ENCODE measurements at places on chromosomes 6 and 20.

DNA sequence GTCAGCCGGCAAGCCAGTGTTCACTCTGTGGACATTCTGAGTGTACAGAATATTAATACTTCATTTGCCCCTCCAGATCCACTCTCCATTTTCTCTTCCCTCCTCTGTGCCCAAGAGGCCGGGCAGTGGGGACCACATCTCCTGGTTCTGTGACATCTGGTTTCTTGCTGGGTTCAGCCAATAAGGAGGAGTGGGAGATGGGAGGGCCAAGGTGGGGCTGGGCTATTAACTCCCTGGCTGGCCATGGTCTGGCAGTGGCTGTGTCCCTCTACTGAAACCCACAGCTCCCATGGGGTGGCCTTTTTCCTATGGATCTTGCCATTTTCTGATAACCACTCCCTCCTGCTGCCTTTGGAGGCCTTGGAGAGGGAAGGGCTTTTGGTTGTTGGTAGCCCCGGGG, 30.0 kb upstream of the SALL4 start:
- DNase-seq, result no peak

GRCh38 chr6:146898069-146898887, 299.5 kb downstream of the ADGB start:
- no peak for DNase-seq

GRCh38 chr20:33399924-33400323, 1.4 kb downstream of the CDK5RAP1 start:
- no peak for DNase-seq

DNA sequence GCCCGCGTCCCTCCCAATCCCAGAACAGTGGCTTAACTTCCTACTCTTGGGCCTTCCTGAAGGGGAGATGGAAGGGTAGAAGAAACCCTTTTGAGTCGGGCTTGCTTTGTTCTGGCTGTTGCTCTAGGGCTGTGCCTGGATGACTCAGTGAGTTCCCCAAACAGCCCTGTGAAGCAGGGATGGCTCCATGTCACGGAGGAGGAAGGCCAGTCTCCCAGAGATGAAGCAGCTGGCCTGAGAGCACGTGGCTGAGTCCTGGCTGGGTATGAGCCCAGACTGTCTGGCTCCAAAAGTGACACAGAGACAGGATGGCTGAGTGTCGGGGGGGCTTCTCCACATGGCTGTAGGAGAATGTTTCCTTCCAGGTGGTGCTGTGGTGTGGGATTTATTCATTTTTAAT, 4.6 kb downstream of the SYTL3 start:
- peak; percentile 93 for DNase-seq

GRCh38 chr6:10413850-10414738, 780 bp downstream of the TFAP2A start:
- no peak for DNase-seq

DNA sequence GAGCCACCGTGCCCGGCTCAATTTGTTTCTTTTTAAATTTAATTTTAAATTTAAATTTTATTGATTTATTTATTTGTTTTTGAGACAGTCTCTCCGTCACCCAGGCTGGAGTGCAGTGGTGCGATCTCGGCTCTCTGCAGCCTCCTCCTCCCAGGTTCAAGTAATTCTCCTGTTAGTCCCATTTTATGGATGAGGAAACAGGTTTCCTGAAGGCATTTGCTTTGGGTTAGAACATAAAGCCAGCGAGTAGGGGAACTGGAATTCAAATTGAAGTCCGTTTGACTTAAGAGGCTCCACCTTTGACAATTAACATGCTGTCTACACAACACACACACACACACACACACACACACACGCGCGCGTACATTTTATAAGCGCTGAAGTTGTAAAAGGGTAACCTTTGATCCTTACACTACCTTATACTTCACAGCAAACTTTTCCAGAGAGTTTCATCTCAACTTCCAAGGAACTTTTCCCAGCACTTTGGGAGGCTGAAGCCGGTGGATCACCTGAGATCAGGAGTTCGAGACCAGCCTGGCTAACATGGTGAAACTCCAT, 232.0 kb downstream of the BCAS1 start:
- no peak for DNase-seq

- DNase-seq, result no peak
Observed at GRCh38 chr6:75748003-75748742, 866 bp upstream of the MYO6 start.

DNA sequence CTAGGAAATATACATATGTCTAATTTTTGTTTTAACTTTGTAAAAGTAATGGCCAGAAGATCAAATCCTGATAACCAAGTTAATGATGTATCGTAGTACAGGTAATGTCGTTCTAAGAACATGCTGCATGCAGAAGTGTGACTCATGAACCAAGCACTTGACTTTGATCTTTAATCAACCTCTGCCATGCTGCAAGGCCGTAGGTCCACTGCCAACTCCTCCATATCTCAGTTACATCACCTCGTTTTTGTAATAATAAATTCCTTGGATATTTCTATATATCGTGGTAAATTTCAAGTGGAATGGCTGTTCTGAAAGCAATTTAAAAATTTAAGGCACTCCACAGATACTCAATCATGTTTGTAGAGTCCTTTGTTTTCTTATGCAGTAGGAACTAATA, 771.7 kb downstream of the EPHA7 start:
- no peak for DNase-seq

DNA sequence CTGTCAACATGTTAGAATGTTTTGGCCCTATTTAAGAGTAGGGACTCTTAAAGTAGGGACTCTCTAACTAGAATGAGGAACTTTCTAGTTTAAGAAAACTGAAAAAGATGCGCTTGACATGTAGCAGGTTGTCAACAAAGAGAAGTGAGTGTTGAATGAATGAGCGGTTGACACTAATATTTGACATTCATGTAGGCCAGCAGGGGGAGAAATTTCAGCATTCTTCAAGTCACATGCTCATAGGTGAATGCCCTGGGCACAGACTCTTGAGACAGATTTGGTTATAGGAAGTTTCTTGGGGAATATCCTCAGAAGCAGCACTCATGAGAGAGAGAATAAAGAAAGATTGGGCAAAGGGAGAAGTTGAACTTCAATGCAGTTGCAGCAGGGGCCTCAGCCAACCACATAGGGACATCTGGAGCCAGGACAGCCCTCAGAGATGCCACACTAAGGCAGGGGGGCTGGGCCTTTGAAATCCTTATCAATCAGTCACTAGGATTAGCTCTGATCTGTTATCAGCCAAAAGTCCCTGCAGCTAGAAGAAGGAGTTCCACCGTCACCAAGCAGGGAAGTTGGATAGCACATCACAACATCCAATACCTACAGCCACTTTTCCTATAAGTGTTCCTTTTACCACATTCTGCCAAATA, 145.1 kb upstream of the FKBP1C start:
- DNase-seq, result no peak

DNA sequence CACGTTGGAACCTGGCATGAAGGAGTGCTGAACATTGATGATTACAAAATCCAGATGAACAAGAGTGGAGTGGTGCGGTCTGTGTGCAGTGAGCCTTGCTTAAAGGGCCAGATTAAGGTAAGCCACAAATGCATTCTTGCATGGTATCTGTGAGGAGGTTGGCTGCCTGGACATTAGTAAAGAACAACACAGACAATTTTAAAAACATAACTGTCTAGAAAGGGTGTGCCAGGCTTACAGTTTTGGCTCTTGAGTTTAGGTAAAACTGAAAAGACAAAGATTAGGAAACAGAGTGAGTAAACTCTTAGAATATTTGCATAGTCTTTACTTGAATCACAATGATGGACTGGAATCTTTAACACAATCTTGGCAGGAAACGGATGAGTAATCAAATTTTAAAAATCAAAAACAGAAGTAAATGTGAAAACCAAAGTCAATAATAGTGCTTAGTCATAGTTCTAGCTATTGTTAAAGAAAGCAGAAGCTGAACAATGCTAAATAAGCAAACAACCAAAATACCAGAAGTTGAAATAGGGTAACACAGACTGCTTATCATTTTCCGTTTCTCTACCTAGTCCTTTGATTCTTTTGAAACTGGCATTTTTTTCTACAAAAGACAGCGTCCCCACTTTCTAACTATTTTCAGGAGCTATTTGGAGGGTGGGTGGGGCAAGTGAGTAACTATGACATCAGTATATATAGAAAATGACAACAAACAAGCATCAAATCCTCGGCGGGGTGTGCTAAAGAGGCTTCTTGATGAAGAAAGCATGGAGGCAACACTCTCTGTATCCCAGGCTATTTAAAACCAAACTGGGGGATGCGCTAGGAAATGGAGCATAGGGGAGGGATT, 185.8 kb upstream of the RAB32 start:
- no peak for DNase-seq

DNA sequence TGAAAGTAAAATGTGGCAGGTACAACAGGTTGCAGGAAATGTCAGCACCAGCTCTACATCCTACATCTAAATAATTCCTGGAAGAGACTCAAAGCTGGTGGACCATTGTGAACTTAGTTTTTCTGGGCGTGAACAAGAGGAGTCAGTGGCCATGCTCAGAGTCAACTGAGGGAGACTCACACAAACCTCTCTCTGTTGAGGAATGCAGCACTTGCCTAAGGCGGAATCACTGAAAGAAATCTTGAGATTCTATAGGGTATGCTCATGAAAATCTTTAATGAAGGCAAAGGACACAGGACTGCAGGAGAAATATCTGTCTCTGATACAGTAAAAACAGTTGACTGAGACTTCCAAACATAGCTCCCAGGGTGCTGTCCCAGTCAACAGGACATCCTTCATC, 22.5 kb downstream of the SLC17A4 start:
- DNase-seq, result no peak

DNA sequence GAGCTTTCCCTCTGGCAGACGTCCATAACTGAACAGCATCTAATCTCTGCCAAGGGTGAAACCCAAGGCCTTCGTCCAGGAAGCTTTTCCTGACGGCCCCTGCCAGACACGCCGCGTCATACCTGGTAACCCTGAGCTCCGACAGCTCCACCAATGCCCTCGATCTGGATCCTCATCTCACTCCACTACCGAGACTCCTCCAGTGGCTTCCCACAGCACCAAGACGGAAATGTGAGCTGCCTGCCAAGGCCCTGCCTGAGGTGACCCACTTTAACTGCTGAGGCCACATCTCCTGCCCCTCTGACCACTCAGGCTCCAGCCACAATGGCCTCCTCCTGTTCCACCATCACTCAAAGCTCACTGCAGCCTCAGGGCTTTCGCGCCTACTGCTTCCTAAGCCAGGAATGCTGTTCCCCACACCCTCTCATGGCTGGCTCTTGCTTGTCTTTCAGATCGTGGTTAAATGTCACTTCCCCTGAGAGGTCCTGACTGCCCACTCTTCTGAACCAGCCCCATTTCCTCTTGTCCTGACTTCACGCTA, 143.2 kb downstream of the PREX1 start:
- no peak for DNase-seq

GRCh38 chr6:20117474-20117873, 94.8 kb downstream of the MBOAT1 start:
- DNase-seq, result no peak

- DNase-seq, result no peak
Observed at GRCh38 chr20:33852626-33853506, 41.7 kb downstream of the CHMP4B start.

DNA sequence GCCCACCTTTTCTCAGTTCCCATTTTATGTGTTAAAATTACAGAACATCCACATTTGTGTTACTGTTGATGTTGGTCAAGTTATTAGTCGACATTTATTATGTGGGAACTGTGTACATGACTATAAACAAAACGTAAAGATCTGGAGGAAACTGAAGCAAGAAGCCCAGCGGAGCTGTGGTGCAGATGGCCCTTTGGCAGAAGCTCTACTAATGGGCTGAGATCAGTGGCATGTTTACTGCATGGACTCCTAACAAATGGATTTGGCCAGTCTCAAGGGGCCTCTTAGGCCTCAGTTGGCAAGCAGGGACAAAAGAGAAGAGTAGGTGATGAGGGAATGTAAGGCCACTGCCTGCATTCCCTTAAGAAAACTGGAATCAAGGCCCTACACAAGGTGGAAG, 282.1 kb upstream of the TCF21 start:
- no peak for DNase-seq

DNA sequence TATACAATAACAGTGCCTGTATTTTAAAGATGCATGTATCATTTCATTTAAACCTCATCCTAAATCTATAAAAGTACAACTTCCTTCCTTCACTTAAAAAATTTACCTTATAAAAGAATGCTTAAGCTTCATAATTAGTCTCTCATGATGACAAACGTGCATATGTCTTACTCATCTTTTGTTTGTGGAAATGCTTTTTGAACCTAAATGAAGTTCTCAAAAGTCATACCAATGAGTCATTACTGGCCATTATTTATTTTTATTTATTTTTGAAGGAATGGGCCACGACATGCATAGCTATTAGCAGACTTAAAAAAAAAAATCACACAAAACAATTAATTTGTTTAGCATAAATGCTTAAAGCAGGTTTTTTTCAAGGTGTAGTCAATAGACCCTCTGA, 3.7 kb downstream of the TFB1M start:
- DNase-seq, result no peak

GRCh38 chr20:20303320-20303719, 64.6 kb upstream of the INSM1 start:
- no peak for DNase-seq

DNA sequence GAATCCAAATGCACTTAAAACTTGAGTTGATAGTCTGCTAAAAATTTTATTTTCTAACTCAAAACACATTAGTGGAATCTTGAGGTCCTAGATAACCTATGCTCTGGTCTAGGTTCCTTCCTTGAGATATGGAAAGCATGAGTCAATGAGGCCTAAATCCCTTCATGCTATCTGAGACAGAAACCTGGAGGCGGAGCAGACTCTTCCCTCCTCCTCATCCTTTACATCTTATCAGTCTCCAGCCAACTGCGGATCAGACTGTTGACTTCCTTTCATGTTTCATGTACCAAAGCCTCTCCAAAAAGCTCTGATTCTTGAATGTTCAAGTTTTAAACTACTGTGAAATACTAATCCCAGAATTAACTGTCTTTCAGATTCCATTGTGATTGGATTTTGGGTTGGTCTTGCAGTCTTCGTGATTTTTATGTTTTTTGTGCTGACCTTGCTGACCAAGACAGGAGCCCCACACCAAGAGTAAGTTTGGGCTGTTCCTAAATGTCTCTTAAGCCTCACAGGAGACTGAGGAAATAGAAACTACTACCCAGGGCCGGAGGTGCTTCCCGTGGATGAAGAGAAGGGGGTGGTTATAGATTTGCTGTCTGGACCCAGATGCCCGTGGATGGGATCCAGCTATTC, 29.1 kb downstream of the MRAP2 start:
- no peak for DNase-seq

DNA sequence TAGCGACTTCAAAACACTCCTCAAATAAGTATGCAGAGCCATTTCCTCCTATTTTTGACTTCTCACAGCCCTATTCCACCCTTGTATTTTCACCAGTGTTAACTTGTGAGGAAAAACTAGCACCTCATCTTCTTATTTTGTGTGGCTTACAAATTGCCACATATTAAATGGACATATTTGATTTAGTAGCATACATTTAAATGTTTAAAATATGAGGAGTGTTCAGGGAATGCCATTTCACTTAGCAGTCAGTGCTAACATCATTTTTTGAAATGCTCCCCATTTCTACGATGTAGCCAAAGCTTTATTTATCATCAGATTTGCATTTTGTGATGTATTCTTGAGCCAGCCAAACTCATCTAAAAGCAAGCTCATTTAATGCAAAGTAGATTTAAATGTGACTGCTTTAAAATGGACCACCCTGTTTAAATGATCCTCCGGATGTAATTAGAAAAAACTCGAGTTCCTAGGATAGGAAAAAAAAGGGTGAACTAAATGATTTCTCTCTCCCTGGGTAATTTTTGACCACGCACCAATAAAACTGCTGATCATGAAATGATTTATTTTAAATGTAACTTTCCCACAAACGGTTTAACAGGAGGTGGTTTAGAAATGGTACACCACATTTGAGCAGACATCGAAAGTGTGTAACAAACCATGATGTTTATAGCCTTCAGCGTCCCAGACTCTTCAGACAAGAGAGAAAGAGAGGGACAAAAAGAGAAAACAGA, 172.6 kb downstream of the CD83 start:
- no peak for DNase-seq
